ENCODE measurements at places on chromosomes 7 and 10.

DNA sequence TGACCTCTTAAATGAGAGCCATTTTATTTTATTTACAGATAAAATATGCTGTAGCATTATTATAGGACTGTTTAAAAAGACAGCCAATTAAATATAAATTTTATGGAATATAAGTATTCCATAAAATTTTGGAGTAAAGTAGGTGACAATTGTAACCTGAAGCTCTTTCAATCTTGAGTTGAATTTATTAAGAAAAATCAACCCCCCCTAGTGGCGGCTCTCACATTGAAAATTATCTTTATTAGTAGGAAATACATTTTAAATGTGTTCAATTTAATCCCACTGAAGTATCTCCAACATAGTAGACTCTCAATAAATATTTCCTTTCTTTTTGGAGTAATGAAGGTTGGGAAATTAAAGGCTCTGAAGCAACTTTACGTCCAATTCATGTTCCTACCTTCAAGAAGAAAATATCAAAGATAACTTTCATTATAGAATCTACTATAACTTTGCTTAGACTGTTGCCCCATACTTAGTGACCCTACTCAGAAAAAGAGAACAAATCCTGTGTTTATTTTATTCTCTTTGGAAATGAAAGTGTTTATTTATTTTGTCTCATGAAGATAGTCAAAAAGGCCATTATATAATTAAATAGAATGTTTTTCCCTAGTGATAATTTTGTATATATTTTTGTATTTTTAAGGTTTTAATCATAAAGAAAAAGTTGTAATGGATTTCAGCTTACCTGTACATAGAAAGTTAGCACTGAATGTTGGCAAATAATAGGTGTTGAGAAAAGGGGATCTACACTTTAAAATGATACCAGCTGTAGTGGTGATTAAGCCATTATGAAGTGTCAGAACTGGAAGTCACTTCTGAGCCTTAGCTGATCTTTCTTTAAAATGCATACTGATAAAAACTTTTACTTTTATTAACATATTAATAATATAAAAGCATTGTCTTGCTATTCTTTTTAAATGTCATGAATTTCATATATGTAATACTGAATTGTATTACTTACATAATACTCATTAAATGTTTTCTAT, 3.3 kb downstream of the AHR start:
- DNase-seq: peak; percentile 54

DNA sequence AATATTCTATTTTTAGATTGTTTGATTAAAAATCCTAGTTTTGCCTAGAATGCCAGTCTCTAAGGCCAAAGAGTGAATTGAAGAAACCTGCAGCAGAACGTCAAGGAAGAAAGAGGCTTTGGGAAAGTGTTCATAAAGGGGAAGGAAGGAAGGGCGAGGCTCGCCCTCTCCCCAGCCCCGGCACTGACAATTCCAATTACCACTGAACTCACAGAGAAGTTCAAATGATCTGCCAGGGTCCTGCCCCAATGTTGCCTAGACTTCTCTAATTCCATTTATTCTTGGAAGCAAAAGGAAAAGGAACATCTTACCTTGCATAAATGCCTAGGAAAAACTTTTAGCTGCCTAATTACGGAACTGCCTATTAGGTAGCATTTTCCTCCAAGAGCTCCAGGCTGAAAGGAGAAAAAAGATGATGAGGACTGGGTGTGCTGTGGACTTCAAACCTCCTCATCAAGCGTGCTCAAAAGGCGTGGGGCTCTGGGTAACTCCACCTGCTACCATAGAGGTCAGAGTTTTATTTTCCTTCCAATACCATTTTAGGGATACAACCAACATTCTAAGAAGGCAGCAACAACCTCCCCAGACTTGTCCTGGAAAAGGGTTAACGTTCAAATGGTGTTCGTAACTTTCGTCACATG, 134.5 kb downstream of the PKD1L1 start:
- DNase-seq: no peak

DNA sequence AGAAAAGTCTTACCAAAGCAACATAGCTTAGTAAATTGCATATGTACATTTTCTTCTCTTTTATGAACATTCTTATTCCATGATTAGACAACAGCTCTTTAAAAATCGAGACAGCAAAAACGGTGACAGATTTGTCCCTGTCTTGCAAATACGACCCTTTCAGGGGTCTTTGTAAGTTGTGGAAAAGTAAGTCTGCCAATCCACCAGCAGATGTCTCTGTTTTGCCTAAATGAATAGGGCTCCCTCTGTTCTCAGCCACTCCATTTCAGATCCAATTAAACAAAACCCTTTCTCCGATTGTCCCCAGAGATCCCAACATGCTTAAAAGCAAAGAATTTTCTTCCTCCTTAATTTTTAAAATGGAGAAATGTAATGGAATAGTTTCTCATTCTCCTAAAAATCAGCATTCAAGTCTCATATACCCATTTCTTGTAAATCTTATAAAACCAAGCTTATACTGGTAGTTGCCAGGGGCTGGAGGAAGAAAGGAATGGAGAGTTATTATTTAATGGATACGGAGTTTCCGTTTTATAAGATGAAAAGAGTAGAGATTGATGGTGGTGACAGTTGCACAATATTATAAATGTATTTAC, 61.0 kb upstream of the NFE2L3 start:
- DNase-seq: peak; percentile 36

GRCh38 chr10:51235865-51236264, 161.6 kb downstream of the PRKG1 start:
- no peak for DNase-seq

DNA sequence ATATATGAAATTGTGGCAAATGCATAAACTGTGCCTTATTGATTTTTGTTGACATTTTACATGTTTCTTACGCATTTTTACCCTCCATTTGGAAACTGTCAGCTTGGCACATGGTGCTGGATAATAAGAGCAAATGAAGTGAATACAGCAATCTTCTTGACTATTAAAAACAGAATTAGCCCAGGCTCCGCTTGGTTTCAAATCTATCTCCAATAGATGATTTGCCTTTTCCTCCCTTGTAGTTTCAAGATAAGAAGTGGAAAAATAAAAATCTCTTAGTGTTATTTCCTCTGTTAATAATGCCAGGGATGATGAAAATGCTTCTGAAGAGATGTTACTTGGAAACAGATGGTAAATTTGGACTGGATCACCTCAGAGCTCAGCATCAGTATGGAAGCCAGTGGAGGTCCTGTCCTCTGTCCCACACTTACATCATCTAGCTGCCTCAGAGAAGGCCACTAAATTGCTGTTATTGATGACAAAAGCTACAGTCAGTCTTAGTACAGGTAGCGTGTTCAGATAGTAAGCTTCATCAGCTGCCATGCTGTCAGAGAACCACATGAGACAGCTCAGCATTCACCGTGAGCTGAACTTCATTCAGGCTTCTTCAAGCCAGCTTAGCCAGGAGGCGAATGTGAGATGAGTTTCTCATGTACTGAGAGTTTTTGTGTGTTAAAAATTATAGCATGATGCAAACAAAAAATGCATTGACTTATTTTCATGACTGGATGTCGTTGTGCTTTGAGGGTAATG, 246.8 kb downstream of the CELF2 start:
- no peak for DNase-seq

GRCh38 chr7:95919556-95919955, 147.2 kb downstream of the DYNC1I1 start:
- DNase-seq: no peak

GRCh38 chr10:8346861-8347260, 292.4 kb downstream of the GATA3 start:
- DNase-seq: no peak

DNA sequence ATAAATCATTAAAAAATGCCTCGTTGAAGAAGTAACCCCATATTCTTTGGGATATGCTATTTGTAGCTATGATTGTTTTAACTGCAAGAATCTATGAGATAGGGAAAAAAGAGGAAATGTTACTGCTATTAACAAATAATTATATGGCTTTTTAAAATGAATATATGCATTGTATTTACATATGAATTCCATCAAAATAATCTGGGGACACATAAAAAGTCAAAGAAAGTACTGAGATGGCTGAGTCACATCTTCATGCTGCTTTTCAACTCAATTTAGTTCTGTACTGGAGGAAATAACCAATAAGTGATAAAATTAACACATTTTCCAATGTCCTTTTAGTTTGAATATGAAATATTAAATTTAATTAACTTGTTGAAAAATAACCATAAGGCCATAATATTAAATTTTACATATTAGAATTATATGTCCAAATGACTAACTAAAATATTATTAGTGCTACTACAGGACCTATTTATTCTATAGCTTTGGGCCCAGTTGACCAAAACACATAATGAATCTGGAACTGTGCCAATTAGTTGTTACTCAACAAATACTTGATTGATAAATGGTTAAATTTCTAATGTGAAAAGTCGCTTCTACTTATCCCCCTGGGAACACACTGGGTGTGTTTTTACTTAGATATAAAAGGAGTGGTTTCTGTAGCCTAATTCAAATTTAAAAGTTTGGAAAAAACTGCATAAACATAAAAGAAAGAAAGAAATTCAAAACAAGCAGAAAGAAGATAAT, 214.6 kb upstream of the PFKP start:
- no peak for DNase-seq

DNA sequence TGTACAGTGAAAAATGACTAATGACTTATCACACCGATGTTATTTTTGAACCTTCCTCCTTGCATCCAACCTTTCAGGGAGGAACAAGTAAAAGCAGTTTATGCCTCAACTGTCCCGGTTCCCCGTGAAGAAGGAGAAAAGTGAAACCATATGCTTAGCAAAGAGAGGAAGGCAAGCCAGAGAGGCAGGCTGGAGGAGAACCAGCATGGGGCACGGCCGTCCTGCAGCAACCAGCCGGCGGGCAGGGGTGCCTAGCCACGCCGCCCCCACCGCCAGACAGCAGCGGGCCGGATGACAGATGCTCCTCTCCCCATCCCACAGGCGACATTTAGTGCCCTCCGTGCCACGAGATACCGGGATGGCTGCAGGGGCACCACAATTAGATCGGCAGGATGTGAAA, 421.4 kb upstream of the MGMT start:
- DNase-seq: no peak

- no peak for DNase-seq
These were observed 148.2 kb upstream of the LRRTM3 start for GRCh38 chr10:66777665-66778064.

GRCh38 chr10:91551856-91552255, 81.0 kb downstream of the PPP1R3C start:
- no peak for DNase-seq

DNA sequence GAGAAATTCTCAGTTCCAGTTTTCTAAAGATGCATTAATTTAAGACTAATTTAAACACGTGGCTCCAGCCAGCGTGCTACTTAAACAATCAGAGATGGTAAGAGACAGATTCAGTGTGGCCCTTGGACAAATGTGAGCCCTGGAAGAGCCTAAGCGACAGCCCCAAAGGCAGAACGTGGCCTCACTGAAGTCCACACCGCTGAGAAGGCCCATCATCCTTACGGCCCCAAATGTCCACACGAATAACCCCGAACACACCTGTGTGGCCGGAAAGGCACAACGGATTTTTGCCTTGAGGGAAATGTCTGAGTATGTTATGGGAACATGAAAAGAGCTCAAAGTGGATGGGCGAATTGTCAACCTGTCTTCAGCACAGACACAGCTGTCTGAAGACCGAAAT, 3.2 kb downstream of the COX19 start:
- no peak for DNase-seq

GRCh38 chr10:23419655-23420329, 19.1 kb upstream of the OTUD1 start:
- DNase-seq: no peak

GRCh38 chr7:158812684-158813083, 16.6 kb downstream of the ESYT2 start:
- peak; percentile 91 for DNase-seq

GRCh38 chr10:124172181-124172916, 79.0 kb upstream of the CHST15 start:
- no peak for DNase-seq

DNA sequence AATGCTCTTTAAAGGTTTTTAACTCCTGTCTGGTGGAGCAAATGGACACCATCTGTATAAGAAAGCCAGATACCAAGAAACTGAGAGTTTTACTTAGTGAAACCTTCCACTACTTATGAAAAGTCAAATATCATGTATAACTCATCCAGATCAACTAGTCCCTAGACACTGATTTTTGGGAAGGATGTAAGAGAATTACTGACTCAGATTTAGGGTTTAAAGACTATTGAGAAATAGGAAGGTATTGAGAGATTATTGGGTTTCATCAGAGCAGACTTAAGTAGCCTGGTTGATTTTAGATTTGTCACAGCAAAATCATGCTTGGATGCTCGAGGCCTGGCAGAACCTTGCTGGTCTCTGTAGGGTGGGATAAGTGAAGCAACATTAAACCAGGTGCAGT, 3.1 kb downstream of the CSTF2T start:
- no peak for DNase-seq

DNA sequence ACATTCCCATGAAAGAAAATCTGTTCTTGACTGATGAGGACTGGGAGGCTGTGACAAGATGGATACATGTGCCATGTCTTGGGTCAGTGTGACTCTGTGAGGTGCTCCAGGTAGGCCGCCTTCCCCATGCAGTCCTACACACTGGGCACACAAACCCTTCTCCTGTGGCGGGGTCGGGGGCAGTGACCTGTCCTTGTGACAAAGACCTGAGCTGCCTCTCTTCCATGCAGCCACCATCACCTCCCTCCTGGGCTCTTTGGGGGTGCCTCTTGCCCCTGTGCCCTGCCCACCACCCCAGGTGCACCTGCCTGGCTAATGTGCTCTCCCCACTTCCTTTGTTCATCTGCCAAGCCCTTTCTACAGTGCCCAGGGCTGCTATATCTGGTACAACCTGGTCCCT, 35.7 kb upstream of the DMBT1 start:
- DNase-seq: no peak

GRCh38 chr10:129896860-129897200, 67.2 kb downstream of the EBF3 start:
- no peak for DNase-seq

- DNase-seq: no peak
These were observed 25.9 kb downstream of the RGR start for GRCh38 chr10:84270708-84271107.

DNA sequence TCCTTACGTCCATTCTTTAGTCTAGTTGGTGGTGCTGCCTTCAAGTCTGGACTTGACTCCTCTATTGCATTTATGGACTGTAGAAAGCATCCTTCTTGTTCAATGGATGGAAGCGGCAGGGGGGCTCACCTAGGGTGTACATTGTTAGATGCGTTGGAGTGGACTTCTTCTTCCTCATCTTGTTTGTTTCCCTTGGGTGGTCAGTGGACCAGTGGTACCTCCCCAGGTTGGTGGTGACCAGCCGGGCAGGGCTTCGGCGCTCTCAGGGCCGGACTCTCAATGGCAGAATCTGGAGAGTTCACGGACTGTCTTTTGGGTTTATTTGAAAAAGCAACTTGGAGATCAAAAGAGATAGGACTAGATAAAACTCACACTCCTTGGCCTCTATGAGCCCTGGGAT, 6.2 kb upstream of the BTBD16 start:
- no peak for DNase-seq
